ENCODE measurements at places on chromosomes 16 and 17.
A peak's percentile ranks its signal among the peaks of the same experiment; 100 is the strongest.

DNA sequence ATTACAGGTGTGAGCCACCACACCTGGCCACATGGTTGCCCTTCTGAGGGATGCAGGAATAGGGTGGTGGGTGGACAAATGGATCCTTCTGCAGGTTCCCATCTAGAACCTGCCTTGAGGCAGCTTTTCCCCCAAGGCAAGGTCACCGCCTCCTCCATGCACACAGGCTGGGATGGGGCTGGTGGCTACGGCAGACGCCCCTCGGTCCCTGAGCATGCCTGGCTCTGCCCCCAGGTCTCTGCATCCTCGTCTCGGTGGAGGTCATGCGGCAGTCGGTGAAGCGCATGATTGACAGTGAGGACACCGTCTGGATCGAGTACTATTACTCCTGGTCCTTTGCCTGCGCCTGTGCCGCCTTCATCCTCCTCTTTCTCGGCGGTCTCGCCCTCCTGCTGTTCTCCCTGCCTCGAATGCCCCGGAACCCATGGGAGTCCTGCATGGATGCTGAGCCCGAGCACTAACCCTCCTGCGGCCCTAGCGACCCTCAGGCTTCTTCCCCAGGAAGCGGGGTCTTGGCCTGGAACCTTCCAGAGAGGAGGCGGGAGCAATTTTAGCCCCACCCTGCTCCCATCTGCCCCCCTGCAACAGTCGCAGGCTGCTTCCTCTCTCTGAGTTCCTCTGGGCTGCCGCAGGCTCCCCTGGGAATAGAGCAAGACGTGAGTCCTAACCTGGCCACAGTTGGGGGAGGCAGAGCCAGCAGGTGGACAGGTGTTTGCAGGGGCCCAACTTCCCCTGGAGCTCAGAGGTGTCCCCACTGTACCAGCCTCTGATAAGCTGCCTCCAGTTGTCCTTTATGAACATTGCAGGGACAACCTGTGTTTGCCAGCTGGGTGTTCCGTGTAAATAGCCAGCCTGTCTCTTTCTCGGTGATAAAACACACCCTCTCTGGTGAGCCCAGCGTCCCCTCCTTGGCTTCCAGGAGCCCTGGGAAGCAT lies 11.7 kb downstream of the CACNG1 start:
- DNase-seq: no peak

- no peak for DNase-seq
These were observed 91.7 kb downstream of the BMERB1 start for GRCh38 chr16:15526097-15526496.

DNA sequence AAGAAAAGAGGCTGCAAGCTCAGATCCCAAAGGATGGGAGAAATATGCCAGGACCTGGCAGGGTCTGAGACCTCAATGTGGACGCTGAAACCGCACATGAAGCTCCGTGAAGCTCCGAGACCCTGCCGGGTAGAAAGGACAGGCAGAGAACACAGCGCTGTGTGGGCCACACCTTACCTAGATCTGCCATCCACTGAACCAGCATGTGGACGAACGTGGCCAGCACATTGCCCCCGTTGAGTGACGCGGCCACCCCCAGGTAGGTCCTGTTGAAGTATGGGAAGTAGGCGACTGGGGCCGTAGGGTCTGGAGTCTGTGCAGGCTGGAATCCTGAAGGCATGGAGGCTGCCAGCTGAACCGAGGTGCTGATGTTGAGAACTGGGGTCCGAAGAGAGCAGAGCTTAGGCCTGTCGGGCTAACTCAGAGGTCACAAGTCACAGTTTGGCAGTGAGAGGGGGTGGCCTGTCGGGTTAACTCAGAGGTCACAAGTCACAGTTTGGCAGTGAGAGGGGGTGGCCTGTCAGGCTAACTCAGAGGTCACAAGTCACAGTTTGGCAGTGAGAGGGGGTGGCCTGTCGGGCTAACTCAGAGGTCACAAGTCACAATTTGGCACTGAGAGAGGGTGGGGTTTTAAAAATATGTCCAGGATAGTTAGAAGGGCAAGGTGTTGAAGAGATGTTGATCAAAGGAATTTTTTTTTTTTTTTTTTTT lies 6.1 kb upstream of the TRPV1 start:
- no peak for DNase-seq

- no peak for DNase-seq
These were observed 58.2 kb upstream of the ENPP7 start for GRCh38 chr17:79672496-79672895.

DNA sequence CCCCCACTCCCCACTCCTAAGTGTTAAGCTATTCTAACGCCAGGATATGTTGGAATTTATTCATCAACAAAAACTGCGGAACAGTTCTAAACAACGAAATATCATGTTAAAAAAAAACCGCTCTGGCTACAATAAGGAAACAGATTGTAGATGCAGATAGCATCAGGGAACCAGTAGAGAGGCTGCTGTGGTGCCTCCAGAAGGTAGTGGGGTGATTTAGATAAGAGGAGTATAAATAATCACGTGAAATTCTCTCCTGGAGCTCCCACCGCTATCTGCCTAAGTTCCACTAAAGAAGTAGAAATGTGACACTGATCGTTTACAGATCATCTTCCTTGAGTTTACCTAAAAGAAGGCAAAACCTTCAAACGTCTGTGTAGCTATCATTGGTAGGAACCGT lies 8.0 kb downstream of the AHSP start:
- peak; percentile 76 for DNase-seq

DNA sequence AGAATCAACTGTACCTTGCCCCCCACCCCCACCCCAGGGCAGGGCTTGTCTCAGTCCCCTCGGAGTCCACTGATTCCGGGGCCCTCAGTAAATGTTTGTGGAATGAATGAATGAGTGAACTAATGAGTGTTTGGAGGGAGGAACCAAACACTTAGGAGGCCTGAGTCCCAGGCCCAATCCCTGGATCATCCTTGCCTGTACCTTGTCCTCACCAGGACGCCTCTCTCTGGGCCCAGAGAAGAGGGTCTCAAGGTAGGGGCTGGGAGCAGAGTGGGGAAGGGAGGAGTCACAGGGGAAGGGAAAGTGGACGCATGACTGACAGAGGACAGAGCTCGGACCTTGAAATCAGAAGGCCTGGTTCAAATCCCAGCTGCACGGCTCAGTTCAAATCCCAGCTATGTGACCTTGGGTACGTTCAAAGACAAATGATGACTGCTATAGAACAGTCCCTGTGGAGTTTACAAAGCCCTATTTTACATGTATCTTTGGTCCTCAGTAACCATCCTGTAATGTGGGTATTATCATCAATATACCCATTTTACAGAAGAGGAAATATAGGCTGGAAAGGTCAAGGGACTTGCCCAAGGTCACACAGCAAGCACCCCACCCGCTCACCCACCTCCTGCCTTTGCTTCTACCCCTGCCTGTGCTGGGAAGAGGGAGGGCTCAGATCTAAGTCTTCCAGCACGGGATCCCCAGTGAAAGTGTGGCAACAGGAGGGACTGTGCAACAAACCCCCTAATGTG lies 18.3 kb downstream of the SLC4A1 start:
- DNase-seq: no peak

DNA sequence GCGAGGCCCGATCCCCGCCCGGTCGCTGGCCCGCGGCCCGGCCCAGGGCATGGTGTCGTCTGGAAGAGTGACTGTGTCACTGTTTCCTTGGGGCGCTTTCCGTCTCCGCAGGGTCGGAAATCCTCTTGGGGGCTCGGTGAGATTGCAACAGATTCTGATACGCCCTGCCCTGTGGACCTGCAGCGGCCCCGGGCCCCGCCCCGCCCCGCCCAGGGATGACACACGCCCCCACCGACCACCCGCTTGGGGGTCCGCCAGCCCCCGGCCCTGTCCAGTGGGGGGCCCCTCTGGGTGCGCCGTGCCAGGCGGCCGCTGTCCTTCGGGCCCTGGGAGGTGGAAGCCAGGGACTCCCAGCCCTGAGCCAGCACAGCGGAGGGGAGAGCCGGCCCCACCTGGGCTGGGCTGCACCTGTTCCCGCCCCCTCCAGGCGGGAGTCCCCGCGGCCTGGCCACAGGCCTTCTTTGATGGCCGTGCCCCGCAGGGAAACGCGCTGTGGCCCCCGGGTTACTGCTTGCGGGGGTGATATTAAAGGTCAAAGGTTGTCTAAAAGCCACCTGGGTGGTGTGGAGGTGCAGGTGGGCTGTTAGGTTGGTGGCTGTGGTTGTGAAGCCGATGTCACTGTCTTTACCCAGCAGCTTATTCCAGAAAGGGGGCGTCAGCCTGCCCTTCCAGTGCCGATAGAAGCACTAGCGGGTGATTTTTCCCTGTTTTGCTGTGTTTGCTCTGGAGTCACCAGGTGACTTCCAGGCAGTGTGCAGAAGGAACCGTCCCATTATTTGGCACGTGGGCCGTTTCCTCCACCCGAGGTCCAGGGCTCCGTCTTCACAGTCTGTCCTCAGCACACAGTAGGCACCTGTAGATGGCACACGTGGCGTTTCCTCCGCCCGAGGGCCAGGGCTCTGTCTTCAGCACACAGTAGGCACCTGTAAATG lies 752 bp downstream of the TBC1D24 start:
- DNase-seq: peak; percentile 20

- DNase-seq: no peak
These were observed 11.9 kb downstream of the ZNF629 start for GRCh38 chr16:30775131-30775391.

GRCh38 chr17:43570518-43570928 lies 24.4 kb upstream of the ETV4 start:
- DNase-seq: no peak

- DNase-seq: no peak
These were observed 128.4 kb downstream of the ANKRD11 start for GRCh38 chr16:89361751-89362539.

- DNase-seq: no peak
These were observed 97.3 kb upstream of the CHMP6 start for GRCh38 chr17:80894439-80894721.

DNA sequence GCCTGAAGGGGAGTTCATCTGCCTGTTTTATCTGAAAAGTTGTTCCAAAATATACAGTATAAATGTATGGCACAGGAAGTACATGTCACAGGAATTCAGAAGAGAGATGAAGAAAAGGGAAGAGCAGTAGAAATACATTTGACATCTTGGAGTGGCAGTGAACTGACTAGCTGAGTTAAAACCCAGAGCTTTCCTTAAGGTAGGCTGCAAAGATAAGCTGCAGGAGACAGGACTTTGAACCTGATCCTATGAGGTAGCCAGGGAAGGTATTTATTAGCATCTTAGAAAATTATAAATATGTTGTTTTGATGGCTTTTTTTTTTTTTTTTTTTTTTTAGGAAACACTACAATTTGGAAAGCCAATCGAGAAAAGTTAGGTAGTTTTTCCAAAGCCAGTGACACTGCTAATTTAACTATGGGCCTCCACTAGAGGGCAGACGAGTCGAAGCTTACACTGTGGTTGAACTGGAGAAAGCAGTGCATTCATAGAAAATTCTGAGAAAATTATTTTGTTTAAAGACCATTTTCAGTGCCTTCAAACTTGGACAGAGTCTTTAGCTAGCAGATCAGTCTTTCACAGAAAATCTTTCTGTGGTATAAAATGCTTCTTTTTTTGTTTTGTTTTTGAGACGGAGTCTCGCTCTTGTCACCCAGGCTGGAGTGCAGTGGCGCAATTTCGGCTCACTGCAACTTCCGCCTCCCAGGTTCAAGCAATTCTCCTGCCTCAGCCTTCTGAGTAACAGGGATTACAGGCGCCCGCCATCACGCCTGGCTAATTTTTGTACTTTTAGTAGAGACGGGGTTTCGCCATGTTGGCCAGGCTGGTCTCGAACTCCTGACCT lies 122.3 kb downstream of the SSH2 start:
- DNase-seq: peak; percentile 61

DNA sequence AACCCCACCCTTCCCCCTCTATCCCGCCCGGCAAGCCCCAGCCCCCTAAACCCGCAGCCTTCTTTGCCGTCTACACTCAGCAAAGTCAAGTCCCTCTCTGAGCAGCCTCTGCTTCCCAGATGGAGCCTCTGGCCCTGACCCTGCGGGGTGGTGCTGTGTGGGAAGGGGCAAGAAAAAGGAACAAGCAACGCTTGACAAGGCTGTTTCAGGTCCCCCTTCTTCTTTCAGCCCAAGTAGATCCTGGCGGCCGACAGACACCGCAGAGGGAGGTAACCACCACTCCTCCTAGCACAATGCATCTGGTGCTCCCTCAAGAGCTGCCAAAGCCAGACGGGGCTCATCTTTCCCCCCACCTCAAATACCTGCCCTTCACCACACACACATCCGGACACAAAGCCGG lies 178.3 kb downstream of the ENGASE start:
- DNase-seq: no peak

- DNase-seq: no peak
These were observed 31.4 kb upstream of the MEAK7 start for GRCh38 chr16:84535851-84536250.

DNA sequence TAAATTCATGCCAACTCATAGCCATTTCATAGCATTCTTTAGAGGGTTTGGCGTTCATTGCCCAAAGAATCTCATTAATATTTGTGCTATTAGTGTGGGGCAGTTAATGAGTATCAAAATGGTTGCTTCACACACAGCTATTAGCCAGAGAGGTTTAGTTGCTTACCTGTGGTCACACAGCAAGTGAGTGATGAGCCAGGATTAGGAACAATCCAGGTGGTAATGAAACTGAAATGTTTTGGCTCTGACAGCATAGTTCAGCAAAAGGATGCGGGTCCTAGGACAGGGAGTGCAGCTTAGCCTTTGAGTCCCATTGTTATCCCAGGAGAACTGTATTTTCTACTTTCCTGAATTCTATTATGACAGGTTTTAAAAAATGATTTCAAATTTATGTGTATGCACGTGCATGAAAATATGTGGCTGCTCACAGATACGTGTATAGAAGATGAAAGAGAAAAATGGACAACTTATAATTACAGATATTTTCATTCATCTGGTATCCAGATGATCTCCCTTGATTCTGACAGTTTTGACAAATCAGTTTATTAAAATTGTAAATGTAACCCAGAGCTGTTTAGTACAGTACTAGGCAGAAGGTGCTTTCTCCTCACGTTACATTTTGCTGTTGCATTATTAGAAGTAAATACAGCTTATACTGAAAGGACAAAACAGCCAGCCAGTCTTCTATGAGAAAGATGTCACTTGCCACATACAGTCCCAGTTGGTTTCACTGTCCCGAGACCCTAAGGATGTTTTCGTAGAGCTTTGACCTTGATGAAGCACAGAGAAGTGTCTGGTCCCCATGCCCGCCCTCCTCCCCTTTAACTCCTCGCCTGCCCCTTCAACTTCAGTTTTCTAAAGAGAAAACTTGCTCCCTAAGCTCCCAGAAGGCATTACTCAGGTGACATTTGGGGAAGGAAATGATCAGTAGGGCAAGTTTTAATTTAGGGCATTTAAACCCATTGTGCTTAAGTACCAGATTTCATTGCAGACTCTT lies 99.8 kb upstream of the TBX2 start:
- DNase-seq: no peak

GRCh38 chr16:66650707-66651473 lies 45.7 kb downstream of the CMTM4 start:
- peak; percentile 72 for DNase-seq

DNA sequence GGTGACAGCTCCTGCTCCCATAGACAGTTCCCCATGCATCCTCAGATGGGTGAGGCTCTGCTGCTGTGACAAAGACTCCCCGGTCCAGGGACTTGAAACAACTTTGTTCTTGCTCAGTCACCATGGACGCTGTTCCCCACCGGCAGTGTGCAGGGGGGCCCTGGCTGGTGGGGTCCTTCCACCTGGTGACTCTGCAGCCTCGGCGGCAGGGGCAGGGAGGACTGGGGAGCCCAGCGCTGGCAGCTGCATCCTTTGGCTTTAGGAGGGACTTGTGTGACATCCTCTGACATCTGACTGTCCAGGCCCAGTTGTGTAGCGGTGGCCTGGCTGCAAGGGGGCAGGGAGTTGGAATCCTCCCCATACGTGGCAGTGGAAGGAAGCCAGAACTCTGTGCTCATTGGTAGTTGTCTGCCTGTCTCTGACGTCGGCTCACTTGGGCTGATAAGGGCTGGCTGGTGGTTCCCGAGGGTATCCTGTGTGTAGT lies 107.3 kb downstream of the CMIP start:
- DNase-seq: no peak
